ENCODE measurements at places on chromosomes 1 and 21.

DNA sequence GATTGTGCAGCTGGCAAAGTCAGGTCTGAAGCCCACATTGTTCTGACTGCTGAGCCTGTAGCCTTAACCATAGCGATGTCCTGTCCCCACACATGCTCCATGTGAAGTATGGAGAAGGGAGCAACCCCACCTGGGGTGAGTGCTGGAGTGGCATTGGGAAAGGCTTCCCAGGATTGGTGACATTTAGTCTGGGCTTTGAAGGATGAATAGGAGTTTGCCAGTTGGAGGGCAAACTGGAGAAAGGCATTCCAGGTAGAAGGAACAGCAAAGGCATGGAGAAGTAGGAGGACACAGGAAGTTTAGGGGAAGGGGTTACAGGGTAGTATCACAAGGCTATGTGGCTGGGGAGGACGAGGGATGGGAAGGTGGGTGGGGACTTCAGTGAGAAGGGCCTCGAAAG, 7.3 kb upstream of the LDLRAP1 start:
- no peak for DNase-seq

GRCh38 chr1:228125185-228125584, 14.9 kb upstream of the GUK1 start:
- no peak for DNase-seq

DNA sequence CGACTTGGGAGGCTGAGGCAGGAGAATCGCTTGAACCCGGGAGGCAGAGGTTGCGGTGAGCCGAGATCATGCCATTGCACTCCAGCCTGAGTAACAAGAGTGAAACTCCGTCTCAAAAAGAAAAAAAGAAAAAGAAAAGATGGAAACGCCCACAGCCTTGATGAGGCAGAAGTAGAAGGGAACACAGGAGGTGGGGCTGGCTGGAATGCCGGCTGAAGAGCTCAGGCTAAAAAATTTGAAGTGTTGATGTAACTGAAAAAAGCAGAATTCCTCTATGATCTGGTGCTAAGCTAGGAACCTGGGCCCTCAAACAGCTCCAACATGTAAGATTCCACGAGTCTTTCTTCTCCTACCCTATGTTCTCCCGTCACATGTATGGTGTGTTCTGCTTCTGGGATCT, 53.6 kb downstream of the SLC66A1 start:
- DNase-seq = no peak

GRCh38 chr1:46489169-46489637, 433 bp upstream of the DMBX1 start:
- peak; percentile 61 for DNase-seq

- DNase-seq = no peak
Measured at GRCh38 chr1:87927391-87928280, 599.0 kb downstream of the LMO4 start.

DNA sequence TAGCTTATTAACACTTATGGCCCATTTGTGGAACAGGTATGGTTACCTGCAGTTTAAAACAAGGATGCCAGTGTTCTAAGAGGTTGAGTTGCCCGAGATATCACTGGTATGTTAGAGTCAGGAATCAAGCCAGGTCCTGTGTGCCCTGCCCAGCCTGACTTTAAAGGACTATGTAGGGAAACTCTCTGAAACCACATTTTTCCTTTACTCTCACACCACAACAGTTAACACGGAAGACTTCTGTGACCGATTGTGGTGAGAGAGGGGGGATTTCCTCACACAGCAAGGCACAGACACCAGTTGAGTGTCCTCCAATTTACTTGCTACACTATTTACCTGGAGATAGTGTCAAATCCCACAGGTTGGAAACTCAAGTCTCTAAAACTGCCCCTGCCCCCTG, 47.8 kb downstream of the UCK2 start:
- no peak for DNase-seq

GRCh38 chr1:220511179-220511578, 16.8 kb upstream of the MARK1 start:
- no peak for DNase-seq

DNA sequence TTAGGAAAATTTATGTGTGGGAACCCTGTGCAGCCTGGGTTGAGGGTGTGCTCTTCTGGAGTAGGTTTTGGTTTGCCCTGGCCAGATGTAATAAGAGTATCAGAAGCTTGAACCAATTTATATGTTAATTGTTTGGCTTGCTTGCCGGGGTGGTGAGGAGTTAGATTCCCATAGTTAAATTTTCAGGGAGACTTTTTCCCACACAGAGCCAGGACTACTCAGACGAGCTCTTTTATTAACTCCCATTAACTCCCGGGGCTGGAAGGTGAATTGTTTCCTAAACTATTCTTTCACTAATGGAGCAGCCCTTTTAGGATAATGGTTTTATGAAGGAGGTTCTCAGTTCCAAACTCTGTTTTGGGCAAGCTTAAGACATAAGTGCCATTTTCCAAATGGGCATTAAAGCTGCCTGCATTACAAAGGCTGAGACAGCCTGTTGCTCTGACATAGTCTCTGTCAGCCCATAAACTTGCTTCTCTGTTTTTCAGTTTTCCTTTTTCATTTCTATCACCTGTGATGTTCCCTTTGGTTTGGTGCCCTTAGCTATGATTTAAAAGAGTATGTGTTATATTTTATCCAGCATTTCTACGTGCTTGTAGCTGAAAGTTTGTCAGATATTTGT, 18.0 kb upstream of the RAB3GAP2 start:
- DNase-seq = peak; percentile 7

- no peak for DNase-seq
Measured at GRCh38 chr1:229334716-229335115, 8.1 kb downstream of the CCSAP start.

DNA sequence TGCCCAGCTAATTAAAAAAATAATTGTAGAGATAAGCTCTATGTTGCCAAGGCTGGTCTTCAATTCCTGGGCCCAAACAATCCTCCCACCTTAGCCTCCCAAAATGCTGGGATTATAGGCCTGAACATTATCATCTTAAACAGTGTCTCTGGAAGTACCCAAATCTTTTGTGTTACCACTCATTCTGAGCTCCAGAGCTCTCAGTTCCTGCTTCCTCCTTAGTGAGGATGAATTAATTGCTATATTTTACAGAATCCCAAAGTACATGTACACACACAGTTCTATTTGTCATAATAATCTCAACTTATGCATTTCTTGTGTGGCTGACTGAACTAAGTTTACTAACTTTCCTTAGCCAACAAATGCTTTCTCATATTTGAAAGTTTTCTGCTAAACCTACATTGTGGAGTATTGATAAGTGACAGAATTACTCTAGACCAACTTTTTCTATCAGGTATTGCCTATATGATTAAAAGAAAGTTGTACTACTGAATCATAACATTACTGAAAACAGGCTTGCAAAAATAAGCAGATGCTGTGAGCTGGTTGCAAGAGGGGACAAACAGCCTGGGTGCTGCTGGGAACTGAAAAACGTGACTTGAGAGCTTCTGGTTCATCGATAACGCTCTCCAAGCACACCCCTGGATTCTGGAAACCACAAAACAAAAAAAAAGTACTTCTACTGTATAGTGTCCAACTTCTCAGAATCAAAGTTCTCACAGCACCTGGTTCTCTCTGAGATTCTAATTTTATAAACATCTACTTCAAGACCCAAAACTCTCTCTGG, 15.3 kb downstream of the VAV3 start:
- no peak for DNase-seq

- no peak for DNase-seq
Measured at GRCh38 chr21:41065539-41065938, 102.4 kb upstream of the BACE2 start.

- DNase-seq = no peak
Measured at GRCh38 chr1:1230656-1231399, 973 bp downstream of the SDF4 start.

GRCh38 chr1:228793032-228793431, 57.8 kb downstream of the RHOU start:
- DNase-seq = no peak

- no peak for DNase-seq
Measured at GRCh38 chr1:111454859-111455641, 5.8 kb downstream of the ATP5PB start.

DNA sequence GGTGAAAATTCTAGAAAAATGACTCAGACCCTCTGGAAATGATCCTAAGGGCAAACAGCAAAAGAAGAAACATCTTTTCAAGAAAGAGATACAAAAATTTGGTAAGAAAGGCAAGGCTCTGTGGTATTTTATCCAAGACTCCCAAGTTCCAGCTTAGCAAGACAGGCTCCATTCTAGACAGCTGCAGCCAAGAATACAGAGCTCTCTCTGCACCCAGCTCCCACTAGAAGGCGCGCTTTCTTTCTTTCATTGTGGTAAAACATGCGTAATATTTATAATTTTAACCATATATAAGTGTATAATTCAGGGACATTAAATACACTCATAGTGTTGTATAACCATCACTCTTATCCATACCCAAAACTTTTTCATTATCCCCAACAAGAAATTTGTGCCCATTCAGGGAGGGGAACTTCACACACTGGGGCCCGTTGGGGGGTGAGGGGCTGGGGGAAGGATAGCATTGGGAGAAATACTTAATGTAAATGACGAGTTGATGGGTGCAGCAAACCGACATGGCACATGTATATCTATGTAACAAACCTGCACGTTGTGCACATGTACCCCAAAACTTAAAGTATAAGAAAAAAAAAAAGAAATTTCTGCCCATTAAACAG, 2.2 kb upstream of the HFM1 start:
- DNase-seq = no peak

- no peak for DNase-seq
Measured at GRCh38 chr1:228139406-228139930, 611 bp upstream of the GUK1 start.

GRCh38 chr1:37661401-37661800, 26.7 kb upstream of the RSPO1 start:
- DNase-seq = no peak

- DNase-seq = no peak
Measured at GRCh38 chr1:219495737-219496408, 117.0 kb downstream of the ZC3H11B start.

DNA sequence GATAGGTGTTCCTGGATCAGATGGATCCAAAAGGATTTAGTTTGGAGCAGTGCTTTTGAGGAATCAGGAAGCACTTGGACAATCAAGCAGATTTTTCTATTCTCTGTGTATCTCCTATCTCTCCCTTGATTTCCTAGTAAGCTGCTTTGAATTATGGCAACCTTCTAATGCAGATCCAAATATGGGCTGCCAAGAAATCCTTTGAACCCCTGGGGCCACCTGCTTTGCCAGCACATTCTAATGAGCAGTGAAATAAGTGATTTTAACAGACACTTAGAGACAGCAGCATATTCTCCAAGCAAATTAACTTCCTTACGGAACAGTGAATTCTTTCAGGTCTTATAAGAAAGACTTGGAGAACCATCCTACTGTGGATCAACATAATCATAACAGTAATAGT, 195.4 kb downstream of the GPR52 start:
- no peak for DNase-seq

- no peak for DNase-seq
Measured at GRCh38 chr1:229815961-229816360, 189.9 kb downstream of the URB2 start.

- DNase-seq = no peak
Measured at GRCh38 chr1:76857973-76858372, 9.3 kb upstream of the ST6GALNAC5 start.

DNA sequence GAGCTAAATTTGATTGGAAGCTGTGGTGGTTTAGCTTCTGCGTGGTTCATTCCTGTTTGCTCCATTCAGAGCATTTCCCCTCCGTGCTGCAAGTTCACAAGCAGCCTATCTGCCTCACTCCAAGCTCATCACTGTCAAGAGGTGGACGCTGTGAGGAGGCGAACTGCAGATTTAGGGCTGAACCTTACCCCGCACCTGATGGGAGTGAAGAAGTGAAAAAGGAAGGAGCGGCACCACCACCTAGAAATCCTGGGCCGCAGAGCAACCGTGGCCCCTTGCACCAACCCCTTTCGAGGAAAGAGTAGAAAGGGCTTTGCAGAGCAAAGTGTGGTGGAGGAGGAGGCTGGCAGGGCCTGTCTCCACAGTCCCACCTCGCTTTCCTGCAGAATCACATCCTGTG, 117.4 kb downstream of the IER5 start:
- DNase-seq = no peak

DNA sequence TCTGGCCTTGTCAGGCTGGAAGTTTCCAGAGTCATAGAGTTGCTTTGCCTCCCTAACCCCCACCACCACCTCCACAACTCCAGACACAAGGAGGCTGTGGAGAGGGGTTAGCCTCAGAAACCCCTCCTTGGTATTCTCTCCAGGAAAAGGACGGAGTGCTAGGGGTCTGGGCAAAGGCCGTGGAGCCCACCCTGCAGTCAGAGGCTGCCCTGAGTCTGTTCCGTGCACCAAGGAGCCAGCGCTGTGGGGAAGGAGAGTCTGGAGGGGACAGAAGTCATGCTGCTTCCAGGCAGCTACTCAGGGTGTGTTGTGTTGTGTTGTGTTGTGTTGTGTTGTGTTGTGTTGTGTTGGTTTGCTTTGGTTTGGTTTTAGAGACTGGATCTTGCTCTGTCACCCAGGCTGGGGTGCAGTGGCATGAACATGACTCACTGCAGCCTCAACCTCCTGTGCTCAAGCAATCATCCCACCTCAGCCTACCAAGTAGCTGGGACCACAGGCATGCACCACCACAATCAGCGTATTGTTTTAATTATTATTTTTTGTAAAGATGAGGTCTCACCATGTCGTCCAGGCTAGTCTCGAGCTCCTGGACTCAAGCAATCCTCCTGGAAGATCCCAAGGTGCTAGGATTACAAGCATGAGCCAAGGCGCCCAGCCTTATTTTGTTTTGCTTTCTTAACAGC, 122.2 kb upstream of the TMEM51 start:
- no peak for DNase-seq

- DNase-seq = no peak
Measured at GRCh38 chr21:8989721-8990325, 1531.6 kb upstream of the TPTE start.

- DNase-seq = no peak
Measured at GRCh38 chr1:226475142-226475511, 67.2 kb upstream of the PARP1 start.

DNA sequence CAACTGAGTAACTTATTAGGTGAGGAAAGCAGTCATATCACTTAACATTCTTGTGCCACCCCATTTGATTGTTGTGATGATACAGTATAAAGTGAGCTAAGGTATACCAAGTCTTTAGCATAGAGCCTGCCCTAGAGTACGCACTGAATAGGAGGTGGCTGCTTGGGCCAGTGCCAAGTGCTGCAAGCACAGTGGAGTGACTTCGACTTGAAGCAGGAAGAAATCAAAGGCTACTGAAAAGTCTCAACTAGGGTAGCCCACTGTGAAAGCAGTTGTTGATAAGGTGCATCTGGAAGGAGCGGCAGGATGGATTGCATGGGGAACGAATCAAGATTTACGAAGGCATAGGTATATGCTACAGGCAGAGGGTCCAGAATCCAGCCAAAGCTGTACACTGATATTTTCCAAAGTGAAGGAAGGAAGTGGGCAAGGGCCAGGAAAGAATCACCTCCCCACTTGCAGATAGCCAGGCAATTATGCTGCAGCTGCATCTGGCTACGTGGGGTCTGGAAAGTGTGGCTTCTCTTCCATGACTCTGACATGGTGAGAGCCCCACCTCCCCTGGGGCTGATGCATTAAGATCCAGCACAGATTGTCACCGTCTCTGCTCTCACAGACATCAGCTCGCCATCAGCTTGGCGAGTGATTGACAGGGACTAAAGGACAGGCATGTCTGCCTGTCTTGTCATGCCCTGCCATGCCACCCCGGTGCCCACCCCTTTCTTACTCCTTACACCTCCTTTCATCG, 287.0 kb upstream of the PLXNA2 start:
- no peak for DNase-seq

Data from iPS-NIHi11 (cell line).